Inflammatory macrophage treated with lipopolysaccharide for 1 hour (primary cell): ENCODE measurements at places on chromosomes 3 and 15.

DNA sequence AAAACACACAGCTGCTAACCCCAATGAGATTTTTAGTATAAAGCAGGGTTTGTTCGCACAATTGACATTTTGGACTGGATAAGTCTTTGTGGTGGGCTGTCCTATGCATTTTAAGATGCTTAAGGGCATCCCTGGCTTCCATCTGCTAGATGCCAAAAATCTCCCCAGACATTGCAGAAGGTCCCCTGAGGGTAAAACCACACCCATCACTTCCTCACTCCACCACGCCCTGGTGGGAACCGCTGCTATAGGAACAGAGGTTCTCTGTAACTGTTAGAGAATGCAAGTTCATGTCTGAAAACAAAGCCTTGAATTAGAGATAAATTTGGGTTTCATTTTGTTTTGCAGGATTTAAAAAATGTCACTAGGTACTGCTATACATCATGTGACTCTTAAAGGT lies 67.7 kb downstream of the ARHGEF26 start:
- DNase-seq, result peak; percentile 36

GRCh38 chr3:184334470-184335158 lies 2.8 kb upstream of the FAM131A start:
- peak; percentile 11 for DNase-seq

- no peak for DNase-seq
Observed at GRCh38 chr15:100732211-100733055, 130.0 kb downstream of the ASB7 start.

- DNase-seq, result no peak
Observed at GRCh38 chr3:184663756-184664155, 48.1 kb downstream of the MAGEF1 start.

- DNase-seq, result no peak
Observed at GRCh38 chr3:22526266-22526837, 676.8 kb upstream of the UBE2E2 start.

- no peak for DNase-seq
Observed at GRCh38 chr15:23616536-23616935, 31.1 kb downstream of the MAGEL2 start.

DNA sequence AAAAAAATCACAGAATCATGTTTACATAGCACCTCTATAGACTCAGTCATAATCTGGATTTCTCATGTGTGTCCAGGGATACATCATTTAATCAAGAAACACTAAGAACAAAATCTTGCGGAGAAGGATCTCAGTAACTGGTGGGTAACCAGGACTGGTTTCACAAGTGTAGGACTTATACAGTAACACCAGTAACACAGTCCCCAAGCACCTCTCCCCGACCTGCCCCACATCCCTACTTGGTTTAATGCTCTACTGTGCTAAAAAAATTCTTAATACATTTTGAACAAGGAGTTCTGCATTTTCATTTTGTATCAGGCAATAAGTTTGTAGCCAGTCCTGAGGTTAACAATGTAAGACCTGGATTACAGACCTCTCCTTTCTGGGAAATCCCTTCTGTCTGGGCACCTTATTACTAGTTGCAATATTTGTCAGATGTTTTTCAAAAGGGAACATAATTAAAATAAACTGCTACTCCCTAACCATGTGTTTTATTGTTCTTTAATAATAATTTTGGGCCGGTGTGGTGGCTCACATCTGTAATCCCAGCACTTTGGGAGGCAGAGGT lies 57.6 kb upstream of the BBX start:
- DNase-seq, result no peak

DNA sequence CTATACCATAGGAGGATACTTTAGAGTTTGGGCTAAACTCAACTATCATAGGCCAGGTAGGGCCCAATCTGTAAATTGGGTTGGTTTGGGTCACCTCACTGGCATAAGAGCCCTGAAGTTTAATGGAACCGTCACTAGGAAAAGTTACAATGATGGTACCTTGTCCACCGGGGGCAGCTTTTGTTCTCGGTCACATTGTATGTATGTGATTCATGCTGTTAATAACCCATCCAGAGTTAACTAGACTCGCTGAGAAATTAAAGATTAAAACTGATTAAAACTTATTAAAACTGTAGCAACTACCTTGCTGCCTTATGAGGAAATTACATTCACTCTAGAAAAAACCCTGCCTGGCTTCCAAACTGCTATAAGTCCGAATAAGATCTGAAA lies 145.0 kb upstream of the TMCO5A start:
- DNase-seq, result no peak

DNA sequence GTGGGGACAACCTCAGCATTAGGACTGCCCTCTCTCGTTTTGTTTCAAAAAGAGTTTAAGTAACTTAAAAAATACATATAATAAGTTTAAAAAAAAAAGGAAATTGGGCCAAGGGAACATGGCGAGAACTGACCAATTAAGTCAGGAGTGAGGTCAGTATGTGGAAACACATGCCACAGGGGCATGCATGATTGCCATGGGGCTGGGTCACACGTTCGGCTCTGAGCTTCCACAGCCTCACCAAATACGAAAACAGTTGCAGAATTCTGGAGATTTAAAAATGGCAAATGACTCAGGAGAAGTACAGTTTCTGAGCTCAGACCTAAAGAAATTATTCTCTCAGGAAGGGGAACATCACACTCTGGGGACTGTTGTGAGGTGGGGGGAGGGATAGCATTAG lies 24.1 kb downstream of the PDE8A start:
- DNase-seq, result peak; percentile 91

DNA sequence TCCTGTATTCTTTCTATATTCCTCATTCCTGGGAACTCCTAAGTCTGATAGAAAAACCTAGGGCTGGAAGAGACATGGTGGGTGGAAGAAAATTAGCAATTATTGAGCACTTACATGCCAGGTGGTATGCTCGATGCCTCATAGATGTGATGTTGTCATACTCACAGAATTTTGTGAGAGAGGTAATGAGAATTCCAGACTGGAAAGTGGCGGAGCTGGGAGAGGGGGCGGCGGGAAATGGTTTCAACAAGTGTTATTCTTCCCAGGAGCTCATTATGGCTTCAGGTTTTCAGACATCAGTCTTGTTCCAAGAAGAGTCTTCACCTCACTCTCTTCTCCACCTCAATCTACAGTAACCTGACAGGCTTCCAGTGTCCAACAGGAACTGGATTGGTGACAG lies 16.2 kb downstream of the TIMP4 start:
- DNase-seq, result no peak

- no peak for DNase-seq
Observed at GRCh38 chr15:27538325-27538724, 560.8 kb downstream of the OCA2 start.

GRCh38 chr3:132283440-132283839 lies 33.8 kb upstream of the ACP3 start:
- peak; percentile 93 for DNase-seq

- DNase-seq, result no peak
Observed at GRCh38 chr3:120838441-120839091, 69.4 kb upstream of the STXBP5L start.

GRCh38 chr15:47961401-47962090 lies 159.2 kb upstream of the SLC24A5 start:
- peak; percentile 47 for DNase-seq

DNA sequence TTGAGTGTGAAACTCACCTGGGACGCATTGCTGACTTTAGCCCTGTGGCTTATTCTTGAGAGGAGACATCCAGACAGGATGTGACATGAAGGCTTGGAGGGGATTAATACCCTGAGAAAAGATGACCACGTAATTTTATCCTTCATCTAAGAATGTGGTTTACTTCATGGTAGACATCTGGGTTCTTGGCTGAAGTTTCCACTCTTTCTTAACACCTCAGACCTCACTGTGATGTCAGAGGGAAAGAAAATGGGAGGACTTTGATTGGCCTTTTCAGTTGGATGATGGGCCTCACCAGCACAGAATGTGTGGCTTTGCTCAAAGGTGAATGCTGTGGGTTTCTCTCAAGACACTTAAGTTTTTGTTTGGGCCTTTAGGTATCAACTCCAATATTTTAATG lies 16.5 kb downstream of the GORASP1 start:
- DNase-seq, result peak; percentile 23
